ENCODE measurements at places on chromosomes 13 and 19.

DNA sequence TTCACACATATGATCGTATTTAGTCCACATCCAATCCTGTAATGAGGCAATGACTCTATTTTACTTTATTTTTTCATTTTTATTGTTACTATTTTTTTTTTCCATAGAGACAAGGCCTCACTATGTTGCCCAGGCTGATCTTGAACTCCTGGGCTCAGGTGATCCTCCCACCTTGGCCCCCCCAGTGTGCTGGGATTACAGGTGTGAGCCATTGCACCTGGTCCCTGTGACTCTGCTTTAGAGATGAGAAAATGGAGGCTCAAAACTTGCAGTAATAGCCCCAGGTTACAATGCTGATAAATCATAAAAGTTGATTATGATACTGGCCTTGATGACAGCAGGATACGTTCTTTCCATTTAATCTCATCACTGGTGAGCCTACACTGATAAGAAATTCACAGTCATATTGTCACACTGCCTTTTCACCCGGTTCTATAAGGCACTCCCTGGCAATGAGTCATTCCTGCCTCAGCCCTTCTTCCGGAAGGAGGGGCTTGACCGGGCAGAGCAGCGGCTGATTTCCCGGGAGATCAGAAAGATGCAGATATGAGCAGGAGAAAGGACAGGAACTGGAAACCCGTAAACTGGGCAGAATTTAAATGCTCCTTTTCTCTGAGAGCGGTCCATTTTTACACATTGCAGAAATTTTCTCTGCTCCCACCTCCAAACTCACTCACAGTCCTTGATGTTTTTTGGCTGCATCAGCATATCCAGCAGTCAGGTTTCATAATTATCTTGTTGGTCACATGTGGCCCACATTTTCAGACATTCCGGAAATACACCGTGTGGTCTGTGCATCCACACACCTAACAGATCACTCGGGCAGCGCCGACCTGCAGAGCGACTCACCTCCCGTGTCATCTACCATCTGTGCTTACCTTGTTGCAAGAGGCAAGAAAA, 616.4 kb downstream of the EFNB2 start:
- peak; percentile 50 for DNase-seq

DNA sequence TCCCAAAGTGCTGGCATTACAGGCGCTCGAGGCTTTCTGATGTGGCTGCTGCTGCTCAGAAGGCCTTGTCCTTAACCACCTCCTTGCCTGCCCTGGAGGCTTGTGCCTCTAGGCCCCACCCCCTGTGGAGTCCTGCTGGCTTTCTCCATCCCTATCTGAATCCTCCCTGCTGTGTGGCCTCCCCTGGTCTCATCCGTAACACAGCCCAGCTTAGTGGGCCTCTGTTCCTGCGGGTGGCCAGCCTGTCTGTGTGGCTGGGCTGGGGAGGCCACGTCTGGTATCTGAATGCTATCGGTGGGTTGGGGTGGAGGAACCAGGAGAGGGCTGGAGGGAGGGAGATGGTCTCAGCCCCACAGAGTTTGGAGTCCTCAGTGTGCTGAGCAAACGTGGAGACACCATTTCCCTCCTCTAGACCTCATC, 4.7 kb downstream of the RPL28 start:
- no peak for DNase-seq

- DNase-seq: no peak
Measured at GRCh38 chr13:85543144-85543543, 256.1 kb downstream of the SLITRK6 start.

GRCh38 chr19:55620410-55621204, 3.8 kb downstream of the ZNF784 start:
- DNase-seq: no peak

- DNase-seq: no peak
Measured at GRCh38 chr13:93116809-93117208, 109.8 kb upstream of the GPC6 start.

DNA sequence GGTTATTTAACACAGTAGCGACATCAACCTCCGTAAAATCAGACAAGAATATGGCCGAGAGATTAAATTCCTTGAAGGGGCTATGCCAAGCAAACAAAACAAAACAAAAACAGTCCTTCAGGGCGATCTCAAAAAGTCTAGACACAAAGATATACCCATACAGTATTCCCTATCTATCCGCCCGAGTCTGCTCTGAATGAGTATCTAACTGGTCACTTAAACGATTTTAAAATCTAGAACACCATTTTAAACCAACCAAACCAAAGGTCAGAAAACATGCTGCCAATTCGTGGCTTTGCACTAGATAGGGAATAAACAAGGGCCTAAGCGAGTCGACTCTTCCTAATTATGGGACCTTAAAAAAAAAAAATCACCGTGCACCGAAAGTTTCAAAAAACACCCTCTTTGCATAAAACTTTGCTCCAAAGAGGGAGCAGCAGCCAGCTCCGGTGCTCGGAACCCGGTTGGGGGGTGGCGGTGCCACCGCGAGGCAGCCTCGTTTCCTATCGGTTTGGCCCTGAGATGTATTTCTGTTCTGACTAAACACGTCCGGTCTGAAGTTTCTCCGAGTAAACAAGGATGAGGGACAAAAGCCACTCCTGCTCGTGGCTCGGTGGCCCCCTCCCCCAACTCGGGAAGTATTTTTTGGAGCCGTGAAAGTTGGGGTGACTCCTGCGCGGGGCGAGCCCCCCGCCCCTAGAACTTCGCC, 1.8 kb downstream of the HMGB1 start:
- DNase-seq: no peak

GRCh38 chr13:100790405-100790804, 115.8 kb upstream of the TMTC4 start:
- DNase-seq: no peak

Data from fibroblast of the conjunctiva (primary cell).